Activated CD8-positive, alpha-beta memory T cell treated with anti-CD3 and anti-CD28 coated beads for 1 hour (primary cell): ENCODE measurements at places on chromosomes 7 and 10.

GRCh38 chr7:4144172-4144701 lies 537.9 kb upstream of the FOXK1 start:
- no peak for DNase-seq

DNA sequence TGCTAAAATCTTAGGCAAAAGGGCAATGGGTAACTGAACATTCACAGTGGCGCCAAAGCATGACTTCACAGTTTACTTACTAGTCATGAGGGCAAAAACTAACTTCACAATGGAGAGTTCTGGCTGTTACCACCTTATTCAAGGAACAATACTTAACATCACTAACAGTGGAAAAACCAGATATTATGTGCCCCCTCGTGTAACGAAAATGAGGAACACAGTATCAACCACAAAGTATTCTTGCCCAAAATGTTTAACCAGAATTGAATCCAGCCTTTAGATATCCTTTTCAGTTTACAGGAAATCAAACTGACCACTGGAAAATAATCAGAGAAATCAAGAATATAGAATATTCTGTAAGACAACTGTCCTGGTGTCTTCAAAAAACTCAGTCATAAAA lies 9.5 kb downstream of the C7orf25 start:
- DNase-seq = no peak

- DNase-seq = no peak
Measured at GRCh38 chr7:92246360-92247101, 757 bp downstream of the ANKIB1 start.

GRCh38 chr10:6953271-6953801 lies 373.3 kb upstream of the PRKCQ start:
- no peak for DNase-seq

DNA sequence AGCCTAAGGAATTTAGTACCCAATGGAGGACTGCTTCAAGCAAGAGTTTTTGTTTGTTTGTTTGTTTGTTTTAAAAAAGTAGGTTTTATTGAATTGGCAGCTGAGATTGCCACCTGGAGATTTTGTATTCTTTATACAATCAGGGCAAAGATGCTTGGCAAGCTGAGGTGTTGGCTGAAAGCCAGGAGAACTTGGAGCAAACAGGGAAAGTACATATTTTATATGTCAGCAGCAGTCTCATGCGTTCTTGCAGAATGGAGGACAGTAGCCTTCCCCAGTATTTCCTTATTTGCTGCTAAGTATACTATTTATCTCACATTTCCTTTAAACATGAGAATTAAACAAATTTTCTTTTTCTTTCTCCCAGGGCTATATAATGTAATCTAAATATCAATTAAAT lies 22.6 kb upstream of the ICA1 start:
- no peak for DNase-seq

- no peak for DNase-seq
Measured at GRCh38 chr10:87976101-87976743, 112.8 kb downstream of the PTEN start.

- no peak for DNase-seq
Measured at GRCh38 chr10:114357515-114357996, 46.7 kb downstream of the AFAP1L2 start.

- no peak for DNase-seq
Measured at GRCh38 chr7:125654076-125654475, 724.5 kb upstream of the POT1 start.

DNA sequence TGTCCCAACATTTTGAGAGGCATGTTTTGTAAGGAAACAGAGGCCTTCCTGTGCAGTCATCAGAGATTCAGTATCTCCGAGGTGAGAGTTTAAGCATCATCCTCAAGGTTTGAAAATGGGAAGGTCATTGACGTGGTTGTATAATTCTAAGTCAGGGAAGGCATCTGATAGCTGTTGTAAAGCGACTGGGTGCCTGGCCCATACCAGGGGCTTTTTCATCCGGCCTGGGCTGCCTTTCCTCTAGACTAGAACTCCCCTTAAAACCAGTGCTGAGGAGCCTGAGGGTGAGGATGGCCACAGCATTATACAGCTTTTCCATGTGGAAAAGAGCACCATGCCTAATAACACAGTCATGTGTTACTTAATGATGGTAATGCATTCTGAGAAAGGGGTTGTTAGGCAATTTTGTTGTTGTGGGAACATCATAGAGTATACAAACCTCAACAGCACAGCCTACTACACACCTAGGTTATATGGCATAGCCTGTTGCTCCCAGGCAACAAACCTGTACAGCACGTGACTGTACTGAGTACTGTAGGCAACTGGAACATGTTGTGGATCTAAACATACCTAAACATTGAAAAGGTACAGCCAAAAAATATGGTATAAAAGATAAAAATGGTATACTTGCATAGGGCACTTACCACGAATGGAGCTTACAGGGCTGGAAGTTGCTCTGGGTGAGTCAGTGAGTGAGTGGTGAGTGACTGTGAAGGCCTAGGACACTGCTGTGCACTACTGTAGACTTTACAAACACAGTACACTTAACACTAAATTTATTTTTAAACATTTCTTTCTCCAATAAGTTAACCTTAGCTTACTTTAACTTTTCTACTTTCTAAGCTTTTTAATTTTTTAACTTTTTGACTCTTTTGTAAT lies 13.5 kb upstream of the CACUL1 start:
- no peak for DNase-seq

DNA sequence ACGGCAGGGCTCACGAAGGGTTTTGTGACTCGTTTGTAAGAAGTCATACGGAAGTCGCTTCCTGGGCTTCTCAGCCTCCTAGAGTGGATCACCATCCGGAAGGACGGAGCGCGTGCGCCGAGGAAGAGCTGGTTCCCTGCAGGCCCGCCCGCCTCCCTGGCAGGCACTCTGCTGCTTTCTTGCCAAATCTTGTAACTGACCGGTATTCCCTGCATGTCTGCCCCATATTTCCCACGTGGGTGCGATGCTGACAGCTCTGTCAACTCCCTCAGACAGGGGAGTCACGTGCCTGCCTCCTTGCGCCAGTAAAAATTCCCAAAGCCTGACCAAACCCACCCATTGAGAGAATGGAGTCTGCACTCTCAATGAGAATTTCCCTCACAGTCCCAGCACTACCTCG lies 12.7 kb downstream of the SHH start:
- no peak for DNase-seq

DNA sequence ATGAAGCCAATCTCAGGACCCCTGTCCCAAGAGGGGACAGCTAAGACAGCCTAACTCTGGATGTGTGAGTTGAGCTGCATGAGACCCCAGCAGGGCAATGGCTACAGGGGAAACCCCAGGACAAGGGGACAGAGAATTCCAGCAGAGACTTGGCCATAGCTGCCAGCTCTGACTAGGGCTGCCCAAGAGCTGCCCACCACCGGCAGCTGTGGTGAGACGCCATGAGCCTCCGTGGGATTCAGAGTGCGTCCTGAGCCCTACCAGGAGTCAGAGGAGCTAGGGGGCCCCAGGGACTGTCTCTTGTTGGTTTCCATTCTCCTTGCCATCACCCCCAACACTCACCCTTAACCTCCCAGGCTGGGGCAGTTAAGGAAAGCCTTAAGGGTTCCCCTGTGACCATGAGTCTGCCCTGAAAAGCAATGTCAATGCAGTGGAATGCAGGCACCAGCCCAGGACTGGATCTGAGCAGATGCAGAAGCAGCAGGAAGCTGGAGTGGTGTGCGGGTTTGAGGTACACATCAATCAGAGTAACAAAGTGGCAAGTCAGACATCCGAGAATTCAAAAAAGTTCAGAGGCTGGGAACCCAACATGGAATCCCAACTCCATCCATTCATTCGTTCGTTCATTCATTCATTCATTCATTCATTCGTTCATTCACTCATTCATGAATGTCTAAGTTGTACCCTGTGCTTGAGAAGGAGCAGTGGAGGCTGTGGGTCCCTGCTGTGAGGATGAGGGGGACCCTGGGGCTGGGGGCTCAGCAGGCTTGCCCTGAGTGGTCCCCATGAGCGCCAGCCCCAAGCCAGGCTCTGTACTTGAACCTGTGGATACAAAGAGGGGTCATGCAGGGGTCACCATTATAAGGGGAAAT lies 52.9 kb downstream of the C10orf120 start:
- no peak for DNase-seq

DNA sequence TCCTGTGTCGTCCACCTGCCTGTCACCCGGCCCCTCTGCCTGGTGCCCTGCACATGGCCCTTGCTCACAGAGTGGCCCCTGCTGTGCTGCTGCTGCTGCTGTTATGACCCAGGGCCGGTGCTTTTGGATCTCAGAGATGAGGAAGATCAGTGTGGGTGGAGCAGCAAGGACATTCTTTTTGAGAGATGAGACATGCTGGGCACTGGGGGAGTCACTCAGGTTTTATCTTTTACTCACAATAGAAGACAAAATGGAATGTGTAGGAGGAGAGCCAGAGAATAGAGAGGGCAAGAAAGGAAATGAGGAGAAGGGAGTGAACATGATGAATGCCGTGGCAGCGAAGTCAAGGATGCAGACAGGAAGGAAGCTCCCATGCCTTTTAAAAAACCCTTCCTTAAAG lies 611.5 kb upstream of the DPP6 start:
- DNase-seq = no peak

- no peak for DNase-seq
Measured at GRCh38 chr7:82676777-82677463, 233.3 kb upstream of the CACNA2D1 start.

DNA sequence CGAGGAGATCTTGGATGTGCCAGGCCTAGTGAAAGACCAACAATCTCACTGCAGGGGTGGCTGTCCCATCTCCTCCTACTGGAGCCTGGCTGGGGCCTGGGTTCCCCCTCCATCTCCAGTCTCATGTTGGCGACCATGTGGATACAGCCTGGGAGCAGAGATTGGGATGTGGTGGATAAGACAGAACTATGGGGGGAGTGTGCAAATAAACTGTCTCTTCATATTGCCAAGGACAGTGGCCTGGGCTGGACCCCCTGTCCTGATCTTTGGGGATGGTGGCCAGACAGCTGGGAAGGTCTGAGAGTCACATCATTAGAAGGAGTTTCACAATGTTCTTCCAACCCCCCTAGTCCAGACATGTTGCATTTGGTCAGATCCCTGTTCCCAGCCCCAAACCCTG lies 5.8 kb upstream of the MINDY4 start:
- DNase-seq = no peak

GRCh38 chr7:41107330-41107937 lies 595.5 kb downstream of the INHBA start:
- DNase-seq = no peak

GRCh38 chr10:133461027-133461426 lies 7.3 kb downstream of the SCART1 start:
- DNase-seq = no peak
